ENCODE measurements at places on chromosomes 6 and 20. TPM values are rescaled to one million over a fixed set of nuclear protein-coding genes. Genes with fewer than 3 reads are reported as not detected.
A peak's percentile ranks its signal among the peaks of the same experiment; 100 is the strongest.

The TLDC2 gene
- total RNA-seq, result 1.8 TPM

The LGSN gene
- not detected for total RNA-seq

The SYTL3 gene
- total RNA-seq, result 16.4 TPM

The SLC17A2 gene
- not detected for total RNA-seq

The MYCT1 gene
- not detected for total RNA-seq

DNA sequence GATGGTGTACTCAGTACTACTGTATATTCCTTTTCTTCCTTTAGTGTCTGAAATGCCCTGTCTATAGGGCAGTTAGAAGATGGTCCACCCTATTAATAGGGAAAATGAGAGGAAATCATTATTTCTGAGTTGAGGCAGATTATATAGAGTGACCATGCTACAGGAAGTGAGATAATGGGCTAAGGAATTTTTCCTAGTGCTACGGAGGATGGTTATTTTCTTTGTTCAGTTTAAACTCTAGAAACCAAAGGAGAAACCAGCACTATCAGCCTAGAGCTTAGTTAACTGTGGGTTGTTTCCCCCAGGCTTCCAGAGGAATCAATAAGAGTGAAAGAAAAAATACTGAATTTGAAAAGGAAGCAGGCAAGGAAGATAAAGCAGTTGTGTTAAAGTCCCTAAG is 474 bp downstream of the TSBP1 start:
- no peaks in the 10 kb centered on the region for H3K36me3 ChIP-seq
- H3K27me3 ChIP-seq, result no peaks in the 10 kb centered on the region
- H3K27ac ChIP-seq, result no peak overlapping the region
- no peaks in the 10 kb centered on the region for H3K4me1 ChIP-seq
- no peak for DNase-seq

GRCh38 chr20:63900413-63900812 is 5.5 kb downstream of the DNAJC5 start:
- peaks cover 27% of the 10 kb centered on the region for H3K4me1 ChIP-seq
- no peak for DNase-seq
- H3K4me3 ChIP-seq, result no peak overlapping the region
- no peaks in the 10 kb centered on the region for H3K36me3 ChIP-seq
- no peak overlapping the region for H3K27ac ChIP-seq

DNA sequence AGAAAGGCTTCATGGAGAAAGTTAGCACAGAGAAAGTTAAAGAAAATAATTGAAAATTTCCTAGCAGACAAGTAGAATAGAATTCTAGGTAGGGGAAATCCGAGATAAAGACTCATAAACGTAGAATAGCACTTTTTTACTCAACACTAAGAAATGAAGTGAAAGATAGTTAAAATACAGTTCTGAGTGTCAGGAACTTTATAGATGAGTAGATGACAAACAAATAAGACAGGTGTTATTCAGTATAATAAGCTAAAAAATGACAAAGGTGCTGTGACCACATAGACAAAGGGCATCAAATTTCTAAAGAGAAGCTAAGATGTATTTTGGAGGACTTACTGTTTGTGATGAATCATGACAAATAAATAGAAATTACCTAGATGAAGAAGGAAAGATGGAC is 12.9 kb downstream of the FKBP1C start:
- H3K27ac ChIP-seq, result no peak overlapping the region
- H3K4me1 ChIP-seq, result no peaks in the 10 kb centered on the region
- no peaks in the 10 kb centered on the region for H3K36me3 ChIP-seq
- DNase-seq, result no peak
- H3K4me3 ChIP-seq, result no peak overlapping the region

DNA sequence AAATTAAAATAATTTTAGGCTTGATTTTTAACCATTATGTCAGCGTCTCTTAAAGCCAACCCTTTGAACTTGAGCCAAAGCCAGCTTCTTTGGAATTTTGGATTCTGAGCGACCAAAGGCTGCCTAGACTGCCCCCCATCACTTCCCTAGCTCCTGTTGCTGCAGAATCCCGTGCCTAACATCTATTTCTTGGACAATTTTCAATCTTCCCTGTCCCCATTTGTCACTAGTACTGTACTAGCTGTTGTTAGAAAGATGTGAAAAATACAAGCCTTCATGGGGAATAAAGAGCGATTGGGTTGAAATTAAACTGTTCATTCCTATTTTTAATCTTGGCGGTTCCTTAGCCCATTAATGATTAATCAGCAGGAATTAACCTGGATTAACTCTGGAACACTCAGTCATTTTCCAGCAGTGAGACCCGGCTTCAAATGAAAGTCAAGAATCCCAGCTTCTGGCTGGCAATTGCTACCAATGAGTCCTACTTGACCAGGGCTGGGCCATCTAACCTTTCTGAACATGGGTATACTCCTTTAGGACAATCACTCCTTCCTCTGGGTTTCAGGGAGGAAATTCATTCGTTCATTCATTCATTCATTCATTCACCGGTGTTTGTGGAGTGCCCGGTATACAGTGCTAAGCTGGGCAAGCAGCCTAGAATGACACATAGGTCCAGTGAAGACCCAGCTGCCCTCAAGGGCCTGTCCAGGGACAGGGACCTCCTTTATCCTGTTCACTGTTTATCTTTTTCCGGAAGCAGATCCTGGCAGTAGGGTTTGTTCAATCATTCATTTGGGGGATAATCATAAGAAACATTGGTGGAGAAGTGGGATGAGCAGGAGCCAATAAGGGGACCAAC is 1.4 kb upstream of the RRBP1 start:
- H3K27ac ChIP-seq, result no peak overlapping the region
- 0 out of 2 replicates have a peak, but pooled peaks cover 3% of the 10 kb centered on the region for H3K36me3 ChIP-seq
- H3K4me1 ChIP-seq, result peaks cover 10% of the 10 kb centered on the region
- no peak overlapping the region for H3K4me3 ChIP-seq
- no peak for DNase-seq

GRCh38 chr20:48621376-48622078 is 206.3 kb downstream of the PREX1 start:
- H3K27me3 ChIP-seq, result no peaks in the 10 kb centered on the region
- peaks cover 20% of the 10 kb centered on the region for H3K4me1 ChIP-seq
- no peak overlapping the region for H3K4me3 ChIP-seq
- peaks cover 5% of the 10 kb centered on the region for H3K36me3 ChIP-seq
- DNase-seq, result no peak

DNA sequence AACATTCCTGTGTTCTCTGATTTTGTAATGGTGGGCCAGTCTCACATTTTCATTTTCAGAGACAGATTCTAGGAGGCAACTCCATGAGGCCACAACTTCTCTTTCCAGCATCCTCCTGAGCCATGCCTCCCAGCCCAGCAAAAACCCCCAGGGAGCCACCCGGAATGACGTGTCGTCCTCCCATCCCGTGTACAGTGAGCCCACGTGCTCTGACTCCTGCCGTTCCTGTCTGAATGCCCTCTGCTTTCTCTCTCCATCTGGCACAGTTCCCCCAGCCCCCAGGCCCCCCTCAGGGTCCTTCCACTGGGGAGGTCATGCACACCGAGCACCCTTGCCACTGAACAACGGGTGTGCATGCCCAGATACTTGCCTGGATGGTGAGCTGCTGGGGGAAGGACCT is 38.0 kb downstream of the C20orf203 start:
- H3K4me1 ChIP-seq, result no peaks in the 10 kb centered on the region
- no peaks in the 10 kb centered on the region for H3K36me3 ChIP-seq
- no peak overlapping the region for H3K4me3 ChIP-seq
- no peak overlapping the region for H3K27ac ChIP-seq
- peaks cover 69% of the 10 kb centered on the region for H3K27me3 ChIP-seq
- DNase-seq, result no peak

DNA sequence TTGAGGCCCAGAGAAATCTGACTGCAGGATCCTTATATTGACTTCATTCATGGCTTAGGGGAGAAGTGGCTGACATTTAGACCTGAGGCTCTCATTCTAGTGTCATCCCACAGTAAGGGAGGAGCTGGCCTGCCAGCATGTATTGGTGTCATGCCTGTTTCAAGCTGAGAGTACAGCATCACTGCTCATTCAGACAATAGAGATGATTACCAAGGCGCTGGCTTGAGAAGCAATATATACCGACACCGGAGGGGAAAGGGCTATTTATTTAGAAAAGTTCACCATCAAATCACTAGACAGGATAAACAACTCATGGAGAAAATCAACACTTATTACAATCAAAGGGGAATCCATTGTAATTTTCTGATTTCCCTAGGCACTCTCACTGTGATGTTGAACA is 84.4 kb upstream of the HDAC2 start:
- DNase-seq, result no peak
- peaks cover 7% of the 10 kb centered on the region for H3K4me1 ChIP-seq
- H3K4me3 ChIP-seq, result no peak overlapping the region
- no peaks in the 10 kb centered on the region for H3K27me3 ChIP-seq
- peaks cover 5% of the 10 kb centered on the region for H3K36me3 ChIP-seq

DNA sequence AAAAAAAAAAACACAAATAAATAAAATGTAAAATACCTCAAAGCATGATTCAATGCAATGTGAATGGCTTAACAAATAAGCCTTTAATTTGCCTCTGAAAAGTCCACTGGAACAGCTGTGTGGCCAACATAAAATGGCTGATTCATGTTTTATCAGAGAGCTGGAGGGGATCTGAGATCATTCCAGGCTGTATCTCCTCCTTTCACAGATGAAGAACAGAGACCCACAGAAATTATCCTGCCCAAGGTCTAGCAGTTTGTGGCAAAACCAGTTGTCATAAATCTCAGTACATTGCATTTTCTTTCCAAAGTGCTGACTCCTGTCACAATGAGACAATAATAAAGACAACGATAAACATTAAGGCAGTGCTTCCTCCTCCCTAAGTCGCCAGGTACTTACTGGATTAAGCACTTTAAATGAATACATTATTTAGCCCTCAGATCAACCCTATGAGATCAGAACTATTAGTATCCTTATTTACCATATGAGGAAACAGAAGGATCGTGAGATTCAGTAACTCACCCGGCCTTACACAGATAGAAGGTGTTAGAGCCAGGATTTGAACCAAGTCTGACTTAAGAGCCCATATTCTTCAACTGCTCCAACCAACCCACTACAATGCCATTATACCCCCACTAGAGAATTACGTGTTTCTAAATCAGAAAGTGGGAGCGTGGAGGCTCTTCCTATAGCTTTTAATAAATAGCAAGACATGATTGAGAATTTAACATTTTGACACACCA is 118.3 kb downstream of the KIF13A start:
- peak; percentile 42 for DNase-seq
- H3K27ac ChIP-seq, result peak overlapping the region; percentile 46
- no peak overlapping the region for H3K4me3 ChIP-seq
- H3K36me3 ChIP-seq, result no peaks in the 10 kb centered on the region
- H3K27me3 ChIP-seq, result no peaks in the 10 kb centered on the region

- no peak for DNase-seq
- H3K4me1 ChIP-seq, result peaks cover 24% of the 10 kb centered on the region
- H3K27me3 ChIP-seq, result no peaks in the 10 kb centered on the region
Observed at GRCh38 chr20:44208770-44209169, 1.8 kb downstream of the OSER1 start.

GRCh38 chr20:63738687-63739129 is 868 bp upstream of the SLC2A4RG start:
- H3K4me3 ChIP-seq, result peak overlapping the region; percentile 50
- no peak overlapping the region for H3K27ac ChIP-seq
- H3K36me3 ChIP-seq, result peaks cover 11% of the 10 kb centered on the region

DNA sequence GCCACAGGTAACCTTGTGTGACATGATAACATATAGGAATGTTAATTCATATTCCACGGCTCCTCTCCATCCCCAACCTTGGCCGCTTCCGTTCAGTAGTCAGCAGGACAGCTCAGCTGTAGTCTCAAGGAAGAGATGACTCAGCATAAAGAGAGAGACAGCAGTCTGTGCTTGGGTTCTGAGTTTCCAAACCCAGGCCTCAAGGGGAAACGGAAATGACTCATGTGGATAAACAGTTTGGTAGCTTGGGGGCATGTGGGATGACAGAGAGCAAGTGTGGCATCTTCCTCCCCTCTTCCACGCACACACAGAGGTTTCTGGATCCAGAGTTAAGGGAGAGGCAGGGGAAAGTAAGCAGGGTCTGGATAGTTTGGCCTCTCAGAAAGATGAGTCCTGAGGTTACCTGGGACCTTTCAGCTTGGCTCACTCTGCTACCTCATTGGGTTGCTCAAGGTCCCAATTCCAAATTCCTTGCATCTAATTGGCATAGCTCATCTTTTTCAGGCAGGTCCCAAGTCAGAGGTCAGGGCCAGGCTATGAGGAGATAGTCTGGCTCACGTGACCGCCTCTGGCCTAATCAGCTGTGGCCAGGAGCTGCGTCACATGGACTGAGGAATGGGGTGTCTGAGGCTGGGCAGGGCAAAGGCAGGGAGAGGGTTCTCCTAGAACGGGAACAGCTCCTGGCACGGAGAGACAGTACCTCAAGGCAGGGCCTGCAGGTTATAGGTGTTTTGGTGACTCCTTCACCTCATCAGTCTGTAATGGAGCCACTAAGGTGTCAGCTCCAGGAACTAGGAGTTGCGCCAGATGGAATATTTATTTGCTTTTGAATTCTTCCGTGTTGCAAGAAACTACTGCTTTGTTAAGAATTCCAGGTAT is 36.5 kb upstream of the MLN start:
- H3K4me3 ChIP-seq, result no peak overlapping the region
- H3K4me1 ChIP-seq, result peaks cover 35% of the 10 kb centered on the region
- H3K27ac ChIP-seq, result peak overlapping the region; percentile 90
- no peaks in the 10 kb centered on the region for H3K27me3 ChIP-seq
- H3K36me3 ChIP-seq, result no peaks in the 10 kb centered on the region

DNA sequence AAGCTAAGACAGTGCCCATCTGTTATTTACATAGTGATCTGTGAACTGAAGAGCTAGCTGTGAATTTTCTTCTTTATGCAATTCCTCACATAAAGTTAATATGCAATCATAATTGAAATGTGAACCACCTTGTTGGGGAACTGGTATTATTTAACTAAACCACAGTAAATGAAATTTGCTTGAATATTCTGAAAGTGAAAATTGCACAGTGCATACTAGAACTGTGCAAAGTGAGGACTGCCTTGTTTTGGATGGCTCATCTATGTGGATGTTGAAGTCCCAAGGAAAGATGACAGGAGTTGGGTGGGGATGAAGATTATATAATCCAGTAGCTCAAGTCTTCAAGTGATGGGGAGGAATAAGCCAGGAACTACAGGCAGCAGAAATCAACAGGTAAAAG is 5.7 kb upstream of the PHF10 start:
- H3K27ac ChIP-seq, result no peak overlapping the region
- H3K4me1 ChIP-seq, result no peaks in the 10 kb centered on the region
- H3K36me3 ChIP-seq, result no peaks in the 10 kb centered on the region
- no peak overlapping the region for H3K4me3 ChIP-seq
- H3K27me3 ChIP-seq, result no peaks in the 10 kb centered on the region
- DNase-seq, result no peak

GRCh38 chr6:2447931-2448330 is 202.5 kb upstream of the GMDS start:
- H3K4me1 ChIP-seq, result peaks cover 6% of the 10 kb centered on the region
- no peaks in the 10 kb centered on the region for H3K36me3 ChIP-seq
- no peak for DNase-seq
- H3K4me3 ChIP-seq, result no peak overlapping the region
- no peaks in the 10 kb centered on the region for H3K27me3 ChIP-seq
- H3K27ac ChIP-seq, result no peak overlapping the region

DNA sequence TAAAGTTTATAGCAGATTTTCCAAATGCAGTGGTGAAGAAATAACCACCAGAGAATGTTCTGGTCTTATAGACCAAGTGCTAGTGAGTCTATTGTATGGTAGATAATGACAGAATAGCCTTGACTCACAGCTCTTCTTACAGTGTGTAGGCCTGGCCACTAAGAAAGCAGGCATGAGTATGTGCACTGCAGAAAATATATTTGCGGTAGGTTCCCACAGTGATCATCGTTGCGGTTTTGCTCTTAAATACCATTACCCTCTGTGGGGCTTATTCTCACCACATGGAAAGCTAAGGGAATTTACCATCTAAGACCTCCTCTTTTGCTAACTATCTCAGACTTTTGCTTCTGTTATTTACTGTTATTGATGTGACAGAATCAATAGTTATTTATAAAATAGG is 212.3 kb upstream of the SYNDIG1 start:
- no peaks in the 10 kb centered on the region for H3K27me3 ChIP-seq
- H3K27ac ChIP-seq, result no peak overlapping the region
- DNase-seq, result no peak
- no peaks in the 10 kb centered on the region for H3K4me1 ChIP-seq
- no peaks in the 10 kb centered on the region for H3K36me3 ChIP-seq
- no peak overlapping the region for H3K4me3 ChIP-seq
